ENCODE measurements at places on chromosomes 4 and X. TPM values are rescaled to one million over a fixed set of nuclear protein-coding genes. Genes with fewer than 3 reads are reported as not detected.

DNA sequence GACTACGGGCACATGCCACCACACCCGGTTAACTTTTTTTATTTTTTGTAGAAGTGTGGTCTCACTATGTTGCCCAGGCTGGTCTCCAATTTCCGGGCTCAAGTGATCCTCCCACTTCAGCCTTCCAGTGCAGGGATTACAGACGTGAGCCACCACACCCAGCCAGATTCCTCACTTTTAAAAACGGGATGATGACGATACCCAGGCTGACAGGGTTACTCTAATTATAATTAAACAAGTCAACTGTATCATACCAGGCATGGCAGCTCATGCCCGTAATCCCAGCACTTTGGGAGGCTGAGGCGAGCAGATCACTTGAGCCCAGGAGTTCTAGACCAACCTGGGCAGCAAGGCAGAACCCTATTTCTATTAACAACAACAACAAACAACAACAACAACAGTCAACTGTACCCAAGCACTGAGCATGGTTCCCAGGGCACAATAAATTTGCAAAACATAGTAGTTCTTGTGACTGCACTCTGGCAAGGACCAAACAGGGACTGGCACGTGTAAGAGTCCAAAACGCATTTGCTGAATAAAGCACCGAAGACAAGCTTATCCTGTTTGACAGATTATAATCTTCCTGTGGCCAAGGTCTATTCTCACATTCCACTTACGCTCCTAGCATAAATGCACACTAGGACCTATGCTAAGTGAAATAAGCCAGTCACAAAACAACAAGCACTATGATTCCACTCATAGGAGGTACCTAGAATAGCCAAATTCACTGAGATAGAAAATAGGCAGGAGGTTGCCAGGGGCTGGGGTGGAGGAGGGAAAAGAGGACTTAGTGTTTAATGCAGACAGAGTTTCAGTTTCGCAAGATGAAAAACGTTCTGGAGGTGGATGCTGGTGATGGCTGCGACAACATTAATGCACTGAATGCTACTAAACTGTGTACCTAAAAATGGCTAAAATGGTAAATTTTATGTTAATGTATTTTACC, 77.5 kb downstream of the IRF2 start:
- H3K27me3 ChIP-seq: no peaks in the 10 kb centered on the region
- peaks cover 29% of the 10 kb centered on the region for H3K4me1 ChIP-seq
- no peak for DNase-seq
- peaks cover 29% of the 10 kb centered on the region for H3K36me3 ChIP-seq

DNA sequence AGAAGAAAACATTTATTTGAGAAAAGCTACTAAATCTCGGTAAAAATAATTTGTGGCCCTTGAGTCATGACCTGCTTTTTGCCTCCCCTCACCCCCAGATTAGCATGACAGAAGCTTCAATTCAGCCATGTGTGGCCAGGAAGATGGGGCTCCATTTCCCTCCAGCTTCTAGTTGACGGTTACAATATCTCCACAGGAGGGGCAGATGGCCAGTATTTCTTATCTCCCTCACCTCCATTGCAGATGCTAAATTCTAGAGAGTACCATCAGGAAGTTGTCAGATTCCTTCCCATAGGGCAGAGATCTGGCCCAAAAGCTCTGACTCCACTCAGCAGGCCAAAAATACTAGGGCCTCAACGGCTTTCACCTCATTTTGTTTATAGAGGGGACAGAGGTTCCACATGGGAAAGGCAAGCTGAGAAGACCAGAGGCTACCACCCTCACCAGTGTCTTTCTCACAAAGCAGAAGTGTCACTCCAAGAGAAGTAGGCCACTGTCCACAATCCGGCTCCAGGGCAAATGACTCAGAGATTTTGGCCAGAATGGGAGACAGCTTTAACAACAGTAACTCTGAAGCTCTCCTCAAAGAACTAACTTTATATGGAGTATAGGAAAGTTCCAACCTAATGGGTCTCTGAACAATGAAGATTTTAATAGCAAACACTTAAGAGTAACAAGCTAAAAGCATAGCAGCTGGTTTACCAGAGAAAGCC, 108.3 kb downstream of the TBC1D19 start:
- H3K4me1 ChIP-seq: peaks cover 19% of the 10 kb centered on the region
- H3K36me3 ChIP-seq: peaks cover 18% of the 10 kb centered on the region
- DNase-seq: no peak
- no peak overlapping the region for H3K4me3 ChIP-seq
- H3K27ac ChIP-seq: no peak overlapping the region

GRCh38 chr4:532588-533317, 33.7 kb downstream of the PIGG start:
- no peak overlapping the region for H3K4me3 ChIP-seq
- peaks cover 37% of the 10 kb centered on the region for H3K36me3 ChIP-seq
- no peak overlapping the region for H3K27ac ChIP-seq
- no peaks in the 10 kb centered on the region for H3K4me1 ChIP-seq
- no peaks in the 10 kb centered on the region for H3K27me3 ChIP-seq

- no peaks in the 10 kb centered on the region for H3K4me1 ChIP-seq
- no peak overlapping the region for H3K27ac ChIP-seq
- no peaks in the 10 kb centered on the region for H3K27me3 ChIP-seq
- H3K36me3 ChIP-seq: peaks cover 26% of the 10 kb centered on the region
- H3K4me3 ChIP-seq: no peak overlapping the region
- no peak for DNase-seq
These were observed 52.4 kb downstream of the GAK start for GRCh38 chr4:879729-880077.

- no peak overlapping the region for H3K4me3 ChIP-seq
- no peaks in the 10 kb centered on the region for H3K27me3 ChIP-seq
These were observed 216.5 kb upstream of the DKK2 start for GRCh38 chr4:107252571-107252970.

GRCh38 chr4:188295899-188296298, 156.7 kb downstream of the TRIML1 start:
- no peak overlapping the region for H3K27ac ChIP-seq
- peaks cover 20% of the 10 kb centered on the region for H3K4me1 ChIP-seq
- no peak overlapping the region for H3K4me3 ChIP-seq
- no peaks in the 10 kb centered on the region for H3K36me3 ChIP-seq
- DNase-seq: no peak
- no peaks in the 10 kb centered on the region for H3K27me3 ChIP-seq

GRCh38 chrX:115591856-115592842, 31.2 kb downstream of the PLS3 start:
- no peaks in the 10 kb centered on the region for H3K27me3 ChIP-seq
- peak overlapping the region; percentile 83 for H3K27ac ChIP-seq
- no peak overlapping the region for H3K4me3 ChIP-seq
- peaks cover 82% of the 10 kb centered on the region for H3K4me1 ChIP-seq
- peaks cover 16% of the 10 kb centered on the region for H3K36me3 ChIP-seq

DNA sequence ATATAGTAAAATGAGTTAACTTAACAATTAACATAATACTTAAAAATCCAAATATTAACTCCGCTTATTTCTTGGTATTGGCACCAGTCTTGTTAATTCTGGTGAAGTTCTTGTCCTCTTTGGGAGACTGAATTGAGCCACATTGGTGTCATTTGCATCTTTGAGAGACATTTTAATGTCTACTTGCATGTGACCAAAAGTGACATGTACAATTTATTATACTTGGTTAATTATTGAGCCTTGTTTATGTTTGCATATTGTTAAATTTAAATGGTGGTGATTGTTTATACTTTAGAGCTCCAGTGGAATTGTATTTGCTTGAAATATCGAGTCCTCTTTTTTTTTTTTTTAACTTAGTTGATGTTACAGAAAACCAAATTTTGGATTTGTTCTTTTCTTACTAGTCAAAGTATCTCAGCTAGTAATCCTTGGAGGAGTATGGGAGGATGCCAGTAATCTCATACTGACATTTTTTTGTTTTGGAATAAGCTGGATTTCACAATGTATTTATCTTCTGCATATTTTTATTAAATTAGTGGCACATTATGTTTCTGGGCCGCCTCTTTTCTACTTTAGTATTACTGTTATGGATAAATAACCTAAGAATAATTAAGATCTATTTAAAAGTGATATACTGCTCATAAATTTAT, 3.9 kb downstream of the SPCS3 start:
- peak overlapping the region; percentile 32 for H3K27ac ChIP-seq
- no peak overlapping the region for H3K4me3 ChIP-seq
- no peak for DNase-seq
- peaks cover 1% of the 10 kb centered on the region for H3K36me3 ChIP-seq
- peaks cover 37% of the 10 kb centered on the region for H3K4me1 ChIP-seq
- no peaks in the 10 kb centered on the region for H3K27me3 ChIP-seq

DNA sequence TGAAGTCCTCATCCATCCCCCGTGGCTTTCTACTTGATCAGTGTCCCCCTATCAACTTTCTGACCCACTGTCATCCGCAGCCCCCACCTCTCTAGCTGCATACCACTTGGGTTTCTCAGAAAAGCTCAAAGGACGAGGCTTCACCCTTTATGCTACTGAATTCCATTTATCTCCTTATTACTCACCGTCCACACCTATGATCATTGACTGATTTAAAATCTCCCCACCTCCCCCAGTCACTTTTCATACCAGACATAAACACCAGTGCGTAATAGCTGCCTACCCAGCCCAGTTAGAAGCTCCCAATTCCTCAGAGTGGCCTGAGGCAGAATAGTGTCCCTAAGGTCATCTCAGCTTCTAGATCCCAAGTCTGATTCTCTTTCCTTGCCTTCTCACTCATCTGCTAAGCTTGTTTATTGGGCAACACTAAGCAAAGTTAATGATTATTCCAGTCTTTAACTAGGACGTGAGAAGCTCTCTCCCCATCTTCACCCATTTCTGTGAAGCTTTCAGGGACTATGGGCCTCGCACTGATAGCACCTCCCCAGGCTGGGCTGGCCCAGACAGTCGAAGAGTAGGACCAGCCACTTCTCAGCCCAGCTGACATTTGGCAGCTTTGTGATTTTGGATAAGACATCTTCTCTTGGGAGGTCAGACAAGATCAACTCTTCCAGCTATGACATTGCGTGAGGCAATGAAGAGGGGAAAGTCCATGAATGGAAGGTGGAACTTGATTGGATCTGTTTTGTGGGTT, 7.2 kb upstream of the DDX60L start:
- H3K27me3 ChIP-seq: no peaks in the 10 kb centered on the region
- no peak for DNase-seq

DNA sequence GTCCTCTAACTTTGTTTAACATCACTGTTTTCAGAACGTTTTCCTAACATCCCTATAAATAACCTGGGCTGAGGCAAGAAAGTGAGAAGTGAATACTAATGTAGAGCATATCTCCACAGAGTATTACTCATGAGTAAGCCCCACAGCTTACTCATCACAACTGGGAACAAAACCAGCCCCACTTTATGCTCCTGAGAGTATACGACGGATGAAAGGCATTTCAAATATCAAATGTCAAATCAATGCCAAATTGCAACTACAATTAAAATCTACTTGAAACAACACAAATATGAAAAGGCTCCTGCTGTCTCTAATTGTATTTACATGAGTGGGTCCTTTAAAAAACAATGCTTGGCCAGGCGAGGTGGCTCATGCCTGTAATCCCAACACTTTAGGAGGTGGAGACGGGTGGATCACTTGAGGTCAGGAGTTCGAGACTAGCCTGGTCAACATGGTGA, 41.2 kb downstream of the SH3RF1 start:
- peak overlapping the region; percentile 86 for H3K27ac ChIP-seq
- H3K4me3 ChIP-seq: no peak overlapping the region
- peaks cover 44% of the 10 kb centered on the region for H3K4me1 ChIP-seq

DNA sequence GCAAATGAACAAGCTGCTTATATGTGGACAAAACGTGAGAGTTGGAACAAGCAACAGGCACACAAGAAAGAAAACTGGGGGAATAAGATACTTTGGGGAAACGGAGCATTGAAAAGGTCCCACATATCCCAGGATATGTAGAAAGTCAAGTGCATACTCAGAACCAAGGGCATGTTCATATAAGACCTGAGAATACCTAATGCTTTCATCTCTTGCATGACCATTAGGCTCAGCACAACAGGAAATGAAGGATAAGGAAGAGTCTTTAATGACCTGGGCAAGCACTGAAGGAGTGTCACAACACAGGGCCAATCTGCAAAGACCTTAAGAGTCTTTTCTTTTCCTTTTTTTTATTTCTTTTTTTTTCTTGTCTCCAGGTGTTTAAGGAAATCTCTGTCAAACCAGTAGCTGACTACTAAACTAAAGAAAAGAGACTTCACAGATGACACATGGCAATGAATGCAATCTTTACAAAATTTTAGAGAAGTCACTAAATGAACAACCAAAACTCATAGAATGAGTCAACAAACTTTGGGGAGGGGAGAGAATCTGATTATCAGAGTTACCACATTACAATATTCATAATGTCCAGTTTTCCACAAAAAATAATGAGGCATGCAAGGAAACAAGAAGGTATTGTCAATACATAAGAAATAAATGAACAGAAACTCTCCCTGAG, 67.9 kb upstream of the STK26 start:
- H3K27ac ChIP-seq: no peak overlapping the region
- no peak for DNase-seq
- H3K27me3 ChIP-seq: peaks cover 23% of the 10 kb centered on the region
- H3K36me3 ChIP-seq: no peaks in the 10 kb centered on the region

DNA sequence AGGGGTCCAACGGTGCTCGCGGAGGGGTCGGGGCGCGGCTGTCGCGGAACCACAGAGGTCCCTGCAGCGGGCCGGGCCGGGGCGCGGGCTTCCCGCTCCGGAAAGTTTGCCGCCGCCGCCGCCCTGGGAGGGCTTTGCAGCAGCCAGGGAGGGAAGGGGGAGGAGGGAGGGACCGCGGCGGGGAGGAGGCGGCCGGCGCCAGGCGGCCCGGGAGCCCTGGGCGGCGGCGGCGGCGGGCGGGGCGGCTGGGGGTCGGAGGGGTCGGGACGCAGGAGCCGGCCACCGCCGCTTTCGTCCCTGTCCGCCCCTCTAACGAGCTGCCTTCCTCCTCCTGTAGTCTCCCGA, 375 bp downstream of the FGFR3 start:
- no peak for DNase-seq
- H3K27ac ChIP-seq: no peak overlapping the region
- no peaks in the 10 kb centered on the region for H3K36me3 ChIP-seq
- peaks cover 3% of the 10 kb centered on the region for H3K27me3 ChIP-seq
- H3K4me3 ChIP-seq: no peak overlapping the region

DNA sequence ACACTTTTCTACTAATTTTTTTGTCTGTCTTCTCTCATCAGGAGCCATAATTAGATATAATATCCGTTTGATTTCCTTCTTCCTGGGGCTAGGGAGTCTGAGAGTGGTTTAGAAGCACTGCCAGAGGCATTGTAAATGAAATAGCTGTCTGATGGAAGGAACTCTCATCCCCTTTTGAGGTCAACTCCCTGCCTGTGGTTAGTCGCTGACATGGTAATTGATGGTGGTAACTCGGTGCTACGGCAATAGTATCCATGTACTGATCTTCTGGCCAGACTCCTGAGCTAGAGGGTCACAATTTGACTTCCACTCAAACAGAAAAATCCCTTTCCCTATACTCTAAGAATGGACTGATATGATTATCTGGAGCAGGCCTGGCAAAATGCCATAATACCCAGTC, 108.1 kb upstream of the TRPC5 start:
- no peaks in the 10 kb centered on the region for H3K27me3 ChIP-seq
- H3K27ac ChIP-seq: no peak overlapping the region
- no peak overlapping the region for H3K4me3 ChIP-seq
- H3K36me3 ChIP-seq: no peaks in the 10 kb centered on the region
- DNase-seq: no peak
- no peaks in the 10 kb centered on the region for H3K4me1 ChIP-seq

Gene ZNF157
- total RNA-seq: 0.15 TPM

Gene ZNF185
- 13.7 TPM for total RNA-seq

Gene SSX2B
- total RNA-seq: not detected

Gene CENPVL2
- not detected for total RNA-seq

Gene ASB12
- 0.44 TPM for total RNA-seq
